ENCODE measurements at places on chromosomes 16 and 17.

DNA sequence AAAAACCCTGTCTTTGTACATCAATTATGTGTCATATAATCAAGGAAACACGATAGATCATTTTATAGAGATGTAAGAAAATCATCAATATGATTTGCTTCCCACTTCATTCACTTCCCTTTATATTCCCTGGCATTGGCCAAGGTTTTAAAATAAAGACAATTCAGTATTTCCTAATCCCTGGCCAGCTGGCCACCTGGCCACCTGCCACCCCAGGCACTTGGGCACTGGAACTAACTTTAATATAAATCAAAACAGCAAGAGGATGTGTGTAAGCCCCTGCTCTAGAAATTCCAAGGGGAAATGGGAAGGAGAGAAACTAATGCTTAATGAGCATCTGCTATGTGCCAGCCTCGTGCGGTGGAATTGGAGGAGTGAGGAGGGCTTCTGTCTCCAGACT lies 58.6 kb upstream of the TOB1 start:
- no peak for DNase-seq

DNA sequence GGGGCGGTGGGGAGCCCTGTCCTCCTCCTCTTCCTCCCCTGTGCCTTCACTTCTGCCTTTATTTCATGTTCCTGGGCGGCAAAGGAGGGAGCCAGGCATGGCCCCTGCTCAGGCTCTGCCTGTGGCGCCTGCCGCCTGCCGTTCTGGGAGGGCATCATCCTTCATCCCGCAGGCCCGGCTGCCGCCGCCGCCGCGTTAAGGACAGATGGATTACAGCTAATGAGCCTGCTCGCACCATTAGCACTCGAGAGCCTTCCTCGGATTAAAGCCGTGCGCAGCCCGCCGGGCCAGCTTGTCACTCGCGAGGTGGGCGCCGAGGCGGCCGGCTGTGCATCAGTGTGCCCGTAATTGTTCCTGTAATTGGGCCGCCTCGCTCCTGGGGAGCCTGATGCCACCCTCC lies 127.7 kb upstream of the GSE1 start:
- no peak for DNase-seq

DNA sequence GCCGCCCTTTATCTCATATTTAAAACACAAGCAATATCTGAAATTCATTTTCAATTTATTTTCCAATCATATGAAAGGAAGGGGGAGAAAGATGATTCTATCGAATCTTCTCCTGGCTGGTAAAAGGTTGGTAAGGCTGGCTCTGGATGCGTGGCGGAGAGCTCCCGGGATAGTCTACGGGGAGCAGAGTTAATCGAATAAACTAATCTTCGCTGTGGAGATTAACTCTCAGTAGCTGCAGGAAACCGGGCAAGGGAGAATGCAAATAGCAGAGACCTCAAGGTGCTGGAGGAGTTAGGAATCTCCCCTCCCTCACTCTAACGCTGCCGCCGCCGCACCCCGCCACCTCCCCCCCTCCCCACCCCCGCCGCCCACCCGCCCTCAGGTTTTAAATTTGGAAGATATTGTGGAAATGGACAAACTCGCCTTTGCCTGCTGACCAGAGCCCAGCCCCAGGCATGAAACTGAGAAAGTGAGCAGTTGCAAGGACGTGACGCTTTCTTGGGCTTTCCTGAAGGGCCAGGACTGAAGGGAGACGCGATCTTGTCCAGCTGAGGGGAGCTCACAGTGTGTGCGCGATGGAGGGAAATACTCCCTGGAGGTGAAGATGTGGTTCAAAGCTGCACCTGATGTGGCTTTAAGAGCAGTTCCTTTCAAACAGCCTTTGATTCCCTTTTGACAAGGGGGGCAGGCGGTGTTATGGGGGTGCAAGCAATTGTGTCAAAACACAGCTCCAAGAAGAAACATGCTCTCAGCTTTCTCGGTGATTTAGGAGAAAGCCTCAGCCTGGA lies 308.2 kb upstream of the IRX3 start:
- DNase-seq: no peak

DNA sequence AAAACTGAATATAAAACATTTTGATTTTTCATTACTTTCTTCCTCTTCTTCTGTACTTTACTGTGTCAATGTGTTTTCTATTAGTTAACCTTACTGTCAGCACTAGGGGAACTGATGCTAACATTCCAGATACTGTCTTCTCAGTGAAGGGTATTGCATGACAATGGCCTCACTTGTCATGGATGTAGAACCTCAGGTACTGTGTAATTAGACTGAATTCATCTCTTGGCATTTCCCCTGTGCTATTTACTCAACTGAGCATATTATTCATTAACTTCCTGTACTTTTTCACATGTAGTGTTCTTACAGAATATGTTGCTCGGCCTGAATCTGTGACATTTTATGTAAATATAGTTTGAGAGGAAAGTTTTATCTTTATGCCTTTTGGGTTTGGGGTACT lies 237.0 kb downstream of the CA10 start:
- no peak for DNase-seq

Measured in GM12865 (cell line).